MCF 10A (cell line): ENCODE measurements at places on chromosomes 5 and 9. TPM values are rescaled to one million over a fixed set of nuclear protein-coding genes. Genes with fewer than 3 reads are reported as not detected.

Gene BRD9
- 44.9 and 48.9 TPM in 2 replicates for total RNA-seq

Gene HRCT1
- total RNA-seq: 4.4 and 6.0 TPM in 2 replicates

Gene CCDC183
- 0.26 and 1.3 TPM in 2 replicates for total RNA-seq

Gene ARSK
- total RNA-seq: 3.6 and 5.4 TPM in 2 replicates

- no peak for DNase-seq
These were observed 57.6 kb downstream of the COX7C start for GRCh38 chr5:86675311-86675710.

DNA sequence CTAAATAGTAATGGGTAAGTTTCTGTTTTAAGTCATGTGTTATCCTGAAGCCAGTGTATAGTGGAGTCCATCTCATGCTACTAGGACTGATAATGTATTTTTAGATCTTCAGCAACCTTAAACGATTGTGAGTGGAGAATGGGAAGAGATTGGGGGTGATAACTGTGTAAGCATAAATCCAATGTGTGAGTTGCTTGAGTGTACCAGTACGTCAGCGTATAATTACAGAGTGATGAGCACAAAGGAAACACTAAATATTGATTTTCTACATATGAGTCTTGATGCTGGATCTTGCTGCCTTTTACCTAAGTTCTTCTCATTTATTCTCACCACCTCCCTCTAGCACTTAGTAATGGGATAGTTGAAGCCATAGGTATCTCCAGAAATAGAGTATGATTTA is 16.3 kb upstream of the IZUMO3 start:
- no peak for DNase-seq

DNA sequence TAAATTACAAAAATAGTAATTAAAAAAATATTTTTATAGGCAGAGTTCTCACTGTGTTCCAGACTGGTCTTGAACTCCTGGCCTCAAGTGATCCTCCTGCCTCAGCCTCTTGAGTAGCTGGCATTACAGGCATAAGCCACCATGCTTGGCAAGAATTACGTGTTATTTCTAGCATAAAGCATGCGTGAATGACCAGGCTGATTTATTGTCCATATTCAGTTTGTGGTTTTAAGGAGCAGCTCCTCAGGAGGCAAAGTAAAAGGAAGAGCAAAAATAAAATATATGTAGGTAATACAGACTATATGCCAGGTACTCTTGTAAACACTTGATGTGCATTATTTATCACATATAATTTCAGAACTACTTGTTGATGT is 7.1 kb upstream of the CD180 start:
- no peak for DNase-seq

DNA sequence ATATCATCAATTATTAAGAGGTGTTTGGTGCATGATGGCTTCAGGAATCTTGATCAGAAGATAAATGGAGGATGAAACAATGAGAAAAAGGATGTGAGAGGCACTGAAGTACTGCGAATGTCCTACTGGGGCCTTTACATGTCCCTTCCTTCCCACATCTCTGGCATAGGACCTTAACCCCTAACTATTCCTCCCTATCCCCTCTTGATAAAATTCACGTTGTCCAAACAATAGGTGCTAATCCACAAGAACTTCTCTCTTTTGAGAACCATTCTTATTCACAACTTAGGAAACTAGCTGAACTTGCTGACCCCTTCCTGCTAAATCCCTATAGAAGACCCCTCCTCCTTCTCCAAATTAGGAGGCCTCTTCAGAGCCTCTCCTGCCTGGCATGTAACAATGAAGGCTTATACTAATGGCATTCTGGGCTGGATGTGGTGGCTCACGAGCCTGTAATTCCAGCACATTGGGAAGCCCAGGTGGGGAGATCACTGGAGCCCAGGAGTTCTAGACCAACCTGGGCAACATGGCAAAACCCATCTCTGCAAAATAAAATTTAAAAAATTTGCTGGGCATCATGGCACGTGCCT is 276.5 kb upstream of the SMARCA2 start:
- DNase-seq: no peak

- no peak for DNase-seq
These were observed 113.8 kb downstream of the WDR70 start for GRCh38 chr5:37492778-37493555.

DNA sequence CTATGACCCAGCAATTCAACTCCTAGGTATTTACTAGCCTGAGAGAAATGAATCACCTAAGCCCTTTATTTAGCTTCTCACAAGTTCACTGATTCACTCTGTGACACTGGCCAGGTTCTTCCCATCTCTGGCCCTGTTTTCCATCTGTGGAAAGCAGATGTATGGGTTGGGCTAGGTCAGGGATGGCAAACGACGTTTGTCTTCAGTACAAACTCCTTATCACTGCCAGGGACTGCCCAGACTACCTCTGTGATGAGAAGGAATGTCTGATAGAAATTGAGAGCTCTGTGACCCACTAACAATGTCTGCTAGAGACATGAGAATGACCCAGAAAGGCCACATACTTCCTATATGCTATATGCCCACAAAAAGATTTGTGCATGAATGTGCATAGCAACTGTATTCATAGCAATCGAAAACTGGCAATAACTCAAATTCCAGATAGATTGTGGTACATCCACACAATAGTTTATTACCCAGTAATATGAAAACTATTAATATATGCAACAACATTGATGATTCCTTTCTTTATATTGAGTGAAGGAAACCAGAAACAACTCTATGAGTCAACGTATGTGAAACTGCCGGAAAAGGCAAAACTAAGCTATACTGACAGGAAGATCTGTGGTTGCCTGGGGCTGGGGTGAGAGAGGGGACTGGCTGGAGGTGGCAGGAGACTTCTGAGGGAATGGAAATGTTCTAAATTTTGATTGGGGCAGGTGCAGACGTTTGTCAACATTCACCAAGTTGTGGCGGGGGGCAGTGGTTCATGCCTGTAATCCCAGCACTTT is 32.0 kb upstream of the ADAM19 start:
- DNase-seq: peak; percentile 85

DNA sequence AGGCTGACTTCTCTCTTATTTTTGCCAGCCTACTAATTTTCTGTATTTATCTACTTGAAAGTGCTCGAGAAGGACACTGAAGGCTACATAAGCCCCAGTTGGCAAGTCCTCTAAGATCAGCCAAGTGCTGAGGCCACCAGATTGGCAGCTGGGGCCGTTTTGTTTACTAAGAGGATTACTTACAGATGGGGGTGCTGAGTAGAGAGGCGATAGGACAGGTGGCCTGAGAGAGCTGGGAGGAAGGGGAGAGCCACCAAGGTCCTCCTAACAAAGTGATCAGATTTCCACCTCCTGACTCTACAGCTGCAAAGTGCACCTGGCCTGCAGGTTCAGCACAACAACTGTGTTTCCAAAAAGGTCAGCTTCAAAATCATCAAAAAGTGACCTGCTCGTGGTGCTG is 32.9 kb downstream of the FRMD3 start:
- DNase-seq: no peak

GRCh38 chr9:95770653-95771131 is 104.8 kb upstream of the ERCC6L2 start:
- DNase-seq: no peak

- no peak for DNase-seq
These were observed 456.0 kb downstream of the RAB3C start for GRCh38 chr5:59038798-59039295.

DNA sequence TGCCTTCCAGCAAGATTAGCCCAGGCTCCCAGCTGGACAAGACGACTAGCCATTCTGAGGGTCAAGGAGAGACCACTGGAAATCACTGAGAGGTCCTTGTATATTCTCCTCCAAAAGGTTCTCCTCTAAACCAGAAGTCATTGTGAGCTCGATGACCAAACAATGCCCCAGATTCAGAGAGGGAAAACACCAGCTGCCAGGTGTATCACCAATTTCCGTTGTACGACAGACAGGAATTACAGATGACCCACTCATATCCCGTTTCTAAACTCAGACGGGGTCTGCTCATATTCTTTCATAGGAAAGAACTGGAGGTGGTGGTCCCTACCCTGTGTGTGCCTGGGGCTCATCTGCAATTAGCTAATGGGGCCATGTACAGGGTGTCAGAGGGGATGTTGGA is 14.2 kb downstream of the FAXDC2 start:
- DNase-seq: no peak
